Left ventricle myocardium inferior (tissue), 1 donor: ENCODE measurements at places on chromosomes 6 and 20. TPM values are rescaled to one million over a fixed set of nuclear protein-coding genes. Genes with fewer than 3 reads are reported as not detected.

GRCh38 chr20:3378138-3378537 is 29.3 kb downstream of the DNAAF9 start:
- no peak for DNase-seq

DNA sequence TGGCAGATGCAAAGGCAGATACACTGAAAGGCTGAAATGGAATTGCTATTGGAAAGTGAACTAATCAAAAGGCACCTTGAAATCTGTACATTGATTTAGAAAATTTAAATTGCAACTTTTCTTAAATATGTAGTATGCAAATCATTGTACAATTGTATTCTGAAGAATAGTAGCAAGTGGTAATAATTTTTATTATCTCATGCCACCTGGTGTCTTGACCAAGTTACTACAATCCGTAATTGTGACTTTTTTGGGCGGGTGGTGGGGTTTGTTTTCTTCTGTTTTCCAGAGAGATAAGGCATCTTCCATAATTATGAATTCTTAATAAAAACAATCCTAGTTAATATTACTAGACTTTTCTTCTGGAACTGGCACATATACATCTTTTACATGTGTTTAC is 12.5 kb upstream of the BCKDHB start:
- no peak for DNase-seq

DNA sequence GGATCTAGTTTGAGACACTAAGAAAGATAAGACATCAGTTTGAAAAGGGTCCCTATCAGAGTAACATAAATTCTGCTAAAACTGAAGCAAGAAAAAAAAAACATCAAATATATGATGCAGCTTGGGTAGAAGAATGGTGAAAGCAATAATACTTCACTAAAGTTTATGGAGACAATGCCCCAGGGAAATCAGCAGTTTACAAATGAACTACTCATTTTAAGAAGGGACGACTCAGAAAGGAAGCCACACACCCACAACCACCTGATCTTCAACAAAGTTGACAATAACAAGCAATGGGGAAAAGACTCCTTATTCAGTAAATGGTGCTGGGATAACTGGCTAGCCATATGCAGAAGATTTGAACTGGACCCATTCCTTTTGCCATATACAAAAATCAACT is 143.5 kb downstream of the TPBG start:
- no peak for DNase-seq

DNA sequence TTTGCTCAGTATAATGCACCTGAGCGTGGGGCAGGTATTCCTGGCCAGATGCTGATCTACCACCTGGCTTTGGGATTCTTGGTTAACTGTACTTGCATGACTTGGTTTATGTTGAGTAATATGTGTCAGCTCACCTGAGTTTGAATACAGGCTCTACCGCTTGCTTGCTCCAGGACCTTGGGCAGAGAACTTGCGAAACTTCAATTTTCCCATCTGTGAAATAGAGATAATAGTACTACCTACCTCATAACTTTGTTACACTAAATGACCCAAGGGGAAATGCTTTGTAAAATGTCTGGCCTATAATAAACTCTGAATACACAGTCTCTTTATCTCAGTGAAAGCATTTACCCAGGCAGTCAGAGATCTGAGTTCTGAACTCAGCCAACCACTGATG is 51.8 kb downstream of the SCAND1 start:
- DNase-seq: no peak

- no peak for DNase-seq
Measured at GRCh38 chr20:11582060-11582459, 335.6 kb upstream of the BTBD3 start.

DNA sequence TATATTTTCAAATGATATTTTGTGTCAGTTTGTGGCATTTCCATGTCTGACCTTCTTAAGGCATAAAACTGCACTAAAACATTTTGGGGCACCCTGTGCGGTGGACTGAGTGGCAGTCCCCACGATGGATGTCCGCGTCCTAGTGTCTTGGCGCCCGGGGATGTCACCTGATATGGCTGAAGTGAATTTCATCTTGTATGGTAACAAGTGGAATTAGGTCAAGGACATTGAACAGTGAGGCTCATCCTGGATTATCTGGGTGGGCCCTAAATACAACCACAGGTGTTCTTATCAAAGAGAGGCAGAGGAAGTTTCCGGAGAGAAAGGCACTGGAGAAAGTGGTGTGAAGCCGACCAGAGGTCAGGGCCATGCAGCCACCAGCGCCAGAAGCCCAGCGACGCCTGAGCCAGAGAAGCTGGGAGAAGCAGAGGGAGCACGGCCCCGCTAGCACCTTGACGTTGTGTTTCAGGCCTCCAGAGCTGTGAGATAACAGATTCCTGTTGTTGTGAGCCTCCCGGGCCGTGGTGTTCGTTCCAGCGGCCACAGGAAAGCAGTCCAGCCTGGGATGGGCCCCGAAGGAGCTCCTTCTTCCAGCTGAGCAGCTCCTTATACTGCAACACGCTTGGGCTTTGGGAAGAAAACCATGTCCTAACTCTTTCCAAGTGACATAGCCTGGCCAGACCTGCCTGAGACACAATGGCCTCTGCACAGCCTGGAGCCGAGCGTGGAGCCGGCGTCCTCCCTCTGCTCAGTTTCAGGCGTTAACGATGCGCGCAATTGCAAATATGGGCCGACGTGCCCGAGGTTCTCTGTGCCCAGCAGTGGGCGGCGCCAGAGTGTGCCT is 22.5 kb downstream of the THBS2 start:
- DNase-seq: no peak

DNA sequence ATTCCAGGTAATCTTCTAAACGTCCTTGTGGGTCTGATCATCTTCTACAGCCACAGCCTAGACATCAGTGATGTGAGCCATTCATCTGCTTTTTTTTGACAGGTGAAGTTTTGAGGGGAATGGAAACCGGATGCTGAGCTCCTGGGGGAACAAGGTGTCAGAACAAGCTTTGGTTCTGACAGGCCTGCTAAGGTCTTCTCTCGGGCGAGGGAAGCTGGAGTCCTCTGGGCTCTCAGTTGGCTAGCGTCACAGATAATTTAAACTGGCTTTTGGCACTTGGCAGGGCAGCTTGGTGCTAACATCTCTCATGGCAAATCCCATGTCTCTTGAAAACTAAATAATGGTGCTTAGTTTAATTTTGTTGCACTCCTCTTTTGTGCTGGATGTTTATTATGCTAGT is 8.4 kb upstream of the AIG1 start:
- no peak for DNase-seq

DNA sequence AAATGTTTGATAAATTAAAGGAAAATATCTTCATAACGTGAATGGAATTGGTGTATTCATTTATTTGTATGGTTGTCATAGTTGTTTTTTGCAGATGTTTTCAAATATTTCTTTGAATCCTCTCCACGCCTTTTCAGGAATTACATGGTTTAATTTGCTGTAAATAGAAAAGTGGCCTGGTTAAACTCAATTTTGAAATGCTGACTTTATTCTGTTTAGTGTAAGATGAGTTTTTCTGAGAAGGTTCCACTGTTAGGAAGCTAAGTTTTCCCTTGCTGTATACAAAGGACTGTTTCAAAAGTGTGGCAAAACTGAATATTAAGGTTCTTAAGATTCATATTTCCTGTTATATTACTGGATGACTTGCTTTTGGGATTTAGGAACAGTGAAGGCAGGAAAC is 503 bp upstream of the ZC2HC1B start:
- DNase-seq: no peak

DNA sequence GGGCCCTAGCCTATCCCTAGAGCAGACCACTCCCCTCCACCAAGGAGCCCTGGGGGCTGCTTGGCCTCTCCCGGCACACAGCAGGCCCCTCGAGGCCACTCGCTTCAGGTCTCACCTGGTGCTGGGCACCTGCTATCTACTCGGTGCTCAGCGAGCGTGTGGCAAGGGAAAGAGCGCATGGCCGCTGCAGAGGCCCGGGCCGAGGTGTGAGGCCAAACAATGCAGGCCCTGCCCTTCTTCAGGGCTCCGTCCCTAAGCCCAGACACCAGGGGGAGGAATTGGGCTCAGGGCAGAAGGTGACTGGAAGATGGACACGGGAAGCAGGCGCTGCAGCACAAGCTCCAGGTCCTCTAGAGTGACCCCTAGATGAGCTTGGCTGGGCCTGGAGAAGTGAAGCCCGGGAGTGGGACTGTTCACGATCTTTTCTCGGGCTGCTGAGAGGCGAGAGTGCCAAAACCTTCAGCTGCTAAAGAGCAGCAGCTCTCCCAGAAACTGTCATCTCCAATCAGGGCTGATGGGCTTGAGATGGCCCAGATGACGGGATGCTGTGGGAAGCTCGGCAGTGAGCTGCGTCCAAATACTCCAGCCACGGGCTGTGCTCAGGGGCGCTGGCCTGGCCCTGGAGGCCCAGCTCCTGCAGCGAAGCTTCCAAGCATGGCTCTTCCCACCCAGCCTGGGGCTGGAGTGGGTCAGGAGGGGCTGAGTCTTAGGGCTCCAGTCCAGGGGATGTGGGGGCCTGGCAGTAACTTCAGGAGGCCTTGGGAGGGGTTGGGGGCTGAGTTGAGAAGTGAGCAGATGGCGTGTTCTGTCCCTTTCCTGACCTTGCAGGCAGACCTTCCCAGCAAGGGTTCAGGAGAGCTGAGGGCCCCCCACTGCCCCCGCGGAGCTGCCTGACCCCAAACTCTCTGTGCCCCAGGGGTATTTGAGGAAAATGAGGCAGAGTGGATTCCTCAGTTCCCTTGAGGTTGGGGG is 43.7 kb downstream of the APCDD1L start:
- peak; percentile 72 for DNase-seq

GRCh38 chr6:150324044-150324443 is 44.8 kb upstream of the IYD start:
- no peak for DNase-seq

- no peak for DNase-seq
Measured at GRCh38 chr6:79076160-79076559, 1.9 kb downstream of the PHIP start.

DNA sequence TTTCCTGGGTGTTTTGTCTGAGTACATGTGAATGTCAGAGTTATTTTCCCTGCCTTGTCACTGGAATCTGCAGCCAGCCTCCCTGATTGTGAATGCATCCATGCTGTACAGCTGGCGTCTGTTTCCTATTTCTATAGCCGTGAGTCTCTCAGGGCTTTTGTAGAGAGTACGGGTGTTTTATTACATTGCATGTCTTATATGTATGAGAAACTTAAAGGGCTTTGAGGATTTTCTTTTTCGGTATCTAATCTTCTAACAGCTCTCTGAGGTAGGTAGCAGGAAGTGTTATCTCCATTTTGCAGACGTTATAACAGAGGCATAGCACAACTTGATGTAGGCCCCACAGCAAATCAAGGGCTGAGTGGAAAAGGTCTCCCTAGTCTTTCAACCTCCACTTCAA is 272.9 kb downstream of the PRL start:
- no peak for DNase-seq

The PNPLA1 gene
- total RNA-seq: not detected

The DPPA5 gene
- total RNA-seq: not detected

The LCA5 gene
- 1.8 TPM for total RNA-seq

The FILIP1 gene
- 173 TPM for total RNA-seq

The HLA-DRA gene
- total RNA-seq: 87.3 TPM

The MYH7B gene
- 253 TPM for total RNA-seq

The PRPH2 gene
- 0.63 TPM for total RNA-seq

The MYCT1 gene
- 15.0 TPM for total RNA-seq

The MAD2L1BP gene
- total RNA-seq: 27.6 TPM

The MEP1A gene
- total RNA-seq: not detected

The SLC22A16 gene
- not detected for total RNA-seq
